ENCODE measurements at places on chromosomes 16 and 17. TPM values are rescaled to one million over a fixed set of nuclear protein-coding genes. Genes with fewer than 3 reads are reported as not detected.
A peak's percentile ranks its signal among the peaks of the same experiment; 100 is the strongest.

DNA sequence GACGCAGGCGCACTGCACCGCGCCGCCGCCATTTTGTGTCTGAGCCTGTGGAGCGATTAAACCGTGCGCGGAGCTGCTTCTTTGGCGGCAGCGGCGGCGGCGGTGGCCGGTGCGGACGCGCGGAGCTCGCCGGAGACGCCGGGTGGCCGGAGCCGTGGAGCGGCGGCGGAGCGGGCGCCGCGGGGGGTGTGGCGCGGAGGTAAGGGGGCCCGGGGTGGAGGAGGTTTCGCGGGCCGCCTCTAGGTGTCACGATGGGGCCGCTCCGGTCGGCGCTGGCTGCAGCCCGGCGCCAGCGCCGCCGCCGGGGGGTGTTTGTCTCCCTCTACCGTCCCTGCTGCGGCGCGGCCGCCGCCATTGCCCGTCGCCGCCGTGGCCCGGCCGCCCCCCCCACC, at the start of gene CTCF:
Gene CTCF, plus strand, starts transcription at position 1 of the 392 bp plus-strand sequence. CDS start 48,307 bp downstream, outside the sequence.
- no peaks in the 10 kb centered on the region for H3K36me3 ChIP-seq
- H3K4me3 ChIP-seq: peak within 1 kb of the TSS; percentile 89
- peaks cover 37% of the 10 kb centered on the region for H3K4me1 ChIP-seq
- peak within 1 kb of the TSS; percentile 89 for H3K27ac ChIP-seq
- peak; percentile 85 for DNase-seq

DNA sequence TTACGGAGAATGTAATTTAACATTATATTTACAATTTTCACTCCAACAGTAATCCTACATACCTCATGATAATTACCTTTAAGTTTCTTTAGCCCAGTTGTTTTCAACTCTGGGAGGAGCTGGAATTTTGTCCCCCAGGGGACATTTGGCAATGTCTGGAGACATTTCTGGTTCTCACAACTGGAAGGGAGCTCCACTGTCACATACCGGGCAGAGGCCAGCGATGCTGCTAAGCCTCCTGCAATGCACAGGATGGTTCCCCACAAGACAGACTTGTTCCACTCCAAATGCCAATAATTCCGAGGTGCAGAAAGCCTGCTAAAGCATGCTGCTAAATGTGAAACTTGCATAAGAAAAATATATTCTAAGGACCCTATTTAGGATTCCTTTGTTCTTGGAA, 251.1 kb upstream of the IRX5 start:
- H3K27me3 ChIP-seq: no peaks in the 10 kb centered on the region
- H3K4me3 ChIP-seq: no peak overlapping the region
- H3K36me3 ChIP-seq: no peaks in the 10 kb centered on the region
- H3K4me1 ChIP-seq: no peaks in the 10 kb centered on the region
- DNase-seq: no peak
- H3K27ac ChIP-seq: no peak overlapping the region

The FAM20A gene
- polyA plus RNA-seq: 0.89 TPM

The OR1F1 gene
- not detected for polyA plus RNA-seq

- H3K27me3 ChIP-seq: no peaks in the 10 kb centered on the region
- no peaks in the 10 kb centered on the region for H3K36me3 ChIP-seq
- no peak overlapping the region for H3K27ac ChIP-seq
- H3K4me3 ChIP-seq: no peak overlapping the region
- DNase-seq: no peak
- H3K4me1 ChIP-seq: peaks cover 5% of the 10 kb centered on the region
Observed at GRCh38 chr17:62723842-62724241, 84.3 kb downstream of the MARCHF10 start.

DNA sequence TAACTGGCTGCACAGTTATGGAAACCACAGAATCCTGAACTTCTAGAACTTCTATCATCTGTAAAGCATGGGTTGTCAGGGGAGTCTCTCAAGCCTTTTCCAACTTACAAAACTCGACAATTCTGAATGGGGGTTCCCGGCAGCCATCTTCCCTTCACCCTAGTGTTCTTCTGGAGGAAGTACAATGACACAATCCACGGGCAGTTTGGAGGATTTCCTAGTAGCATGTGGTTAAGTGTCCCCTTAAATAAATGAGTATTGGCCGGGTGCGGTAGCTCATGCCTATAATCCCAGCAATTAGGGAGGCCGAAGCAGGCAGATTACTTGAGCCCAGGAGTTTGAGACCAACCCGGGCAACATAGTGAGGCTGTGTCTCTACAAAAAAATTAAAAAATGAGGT, 2.1 kb downstream of the SLC16A6 start:
- peak; percentile 93 for DNase-seq
- peaks cover 49% of the 10 kb centered on the region for H3K4me1 ChIP-seq
- H3K4me3 ChIP-seq: peak overlapping the region; percentile 82
- peaks cover 20% of the 10 kb centered on the region for H3K36me3 ChIP-seq
- H3K27ac ChIP-seq: peak overlapping the region; percentile 100
- no peaks in the 10 kb centered on the region for H3K27me3 ChIP-seq

- peaks cover 16% of the 10 kb centered on the region for H3K4me1 ChIP-seq
- H3K27me3 ChIP-seq: peaks cover 5% of the 10 kb centered on the region
- no peaks in the 10 kb centered on the region for H3K36me3 ChIP-seq
- H3K27ac ChIP-seq: peak overlapping the region; percentile 75
- DNase-seq: peak; percentile 11
- peak overlapping the region; percentile 20 for H3K4me3 ChIP-seq
Observed at GRCh38 chr17:48294806-48295361, 135.1 kb downstream of the SKAP1 start.
